ENCODE measurements at places on chromosomes 2 and 18. TPM values are rescaled to one million over a fixed set of nuclear protein-coding genes. Genes with fewer than 3 reads are reported as not detected.

Gene PID1
- 21.1 TPM for total RNA-seq

Gene MAP3K19
- total RNA-seq: not detected

Gene ALPI
- not detected for total RNA-seq

Gene TM4SF20
- not detected for total RNA-seq

Gene FAM228B
- 6.3 TPM for total RNA-seq

All from smooth muscle cell of trachea (primary cell).